Endothelial cell of umbilical vein (primary cell): ENCODE measurements at places on chromosomes 4 and X. TPM values are rescaled to one million over a fixed set of nuclear protein-coding genes. Genes with fewer than 3 reads are reported as not detected.

MYL5 gene
- polyA plus RNA-seq: 12.3 and 14.2 TPM in 2 replicates

ADH1B gene
- not detected in 2 replicates for polyA plus RNA-seq

SH3RF1 gene
- polyA plus RNA-seq: 16.2 and 16.7 TPM in 2 replicates

CHST7 gene
- polyA plus RNA-seq: 4.5 and 5.2 TPM in 2 replicates

ANKRD50 gene
- 19.7 and 24.5 TPM in 2 replicates for polyA plus RNA-seq

UGT2A1 gene
- polyA plus RNA-seq: 0.04 and 0.11 TPM in 2 replicates

DNA sequence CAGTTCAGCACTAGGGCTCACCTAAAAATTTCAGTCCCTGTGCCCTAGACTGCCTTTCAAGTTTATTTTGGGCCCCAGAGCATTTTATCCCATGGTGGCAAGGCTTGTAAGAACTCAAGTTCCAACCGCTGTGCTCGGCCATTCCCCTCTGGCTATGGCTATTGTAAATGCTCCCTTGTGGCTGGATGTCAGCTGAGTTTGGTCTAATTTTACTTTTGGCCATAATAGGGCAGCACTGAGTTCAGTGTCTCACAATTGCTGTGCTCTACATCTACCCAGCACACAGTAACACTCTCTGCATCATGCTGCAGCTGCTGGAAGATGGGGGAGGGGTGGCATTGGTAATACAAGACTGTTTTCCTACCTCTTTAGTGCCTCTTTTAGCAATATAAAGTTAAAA, 210.8 kb upstream of the IRS4 start:
- no peaks in the 10 kb centered on the region for H3K36me3 ChIP-seq
- H3K27me3 ChIP-seq: no peaks in the 10 kb centered on the region
- no peak for DNase-seq

DNA sequence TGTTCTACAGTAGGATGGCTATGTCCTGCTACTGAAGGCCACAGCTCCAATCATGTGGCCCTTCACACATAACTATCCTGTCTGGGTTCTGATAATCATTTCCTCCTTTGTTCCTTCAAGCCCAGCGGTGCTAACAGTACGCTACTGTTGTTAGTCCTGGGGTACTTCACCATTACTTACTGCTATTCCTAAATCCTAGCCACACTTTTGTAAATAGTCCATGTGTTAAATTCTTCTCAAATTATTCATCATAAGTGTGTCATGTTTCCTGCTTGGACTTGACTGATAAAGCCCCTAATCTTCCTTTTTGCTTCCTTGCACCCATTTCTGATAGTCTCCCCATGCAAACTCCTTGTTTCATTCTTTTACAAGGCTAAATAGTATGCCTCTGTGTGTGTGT, 332.6 kb downstream of the FGF13 start:
- DNase-seq: no peak
- H3K4me1 ChIP-seq: no peaks in the 10 kb centered on the region
- no peaks in the 10 kb centered on the region for H3K36me3 ChIP-seq
- no peak overlapping the region for H3K4me3 ChIP-seq
- H3K27ac ChIP-seq: no peak overlapping the region
- no peaks in the 10 kb centered on the region for H3K27me3 ChIP-seq

- no peaks in the 10 kb centered on the region for H3K36me3 ChIP-seq
- peak overlapping the region; percentile 9 for H3K27ac ChIP-seq
- peaks cover 16% of the 10 kb centered on the region for H3K4me1 ChIP-seq
- no peak overlapping the region for H3K4me3 ChIP-seq
- no peaks in the 10 kb centered on the region for H3K27me3 ChIP-seq
- DNase-seq: peak; percentile 6
These were observed 265.2 kb upstream of the BOD1L1 start for GRCh38 chr4:13892739-13893105.

DNA sequence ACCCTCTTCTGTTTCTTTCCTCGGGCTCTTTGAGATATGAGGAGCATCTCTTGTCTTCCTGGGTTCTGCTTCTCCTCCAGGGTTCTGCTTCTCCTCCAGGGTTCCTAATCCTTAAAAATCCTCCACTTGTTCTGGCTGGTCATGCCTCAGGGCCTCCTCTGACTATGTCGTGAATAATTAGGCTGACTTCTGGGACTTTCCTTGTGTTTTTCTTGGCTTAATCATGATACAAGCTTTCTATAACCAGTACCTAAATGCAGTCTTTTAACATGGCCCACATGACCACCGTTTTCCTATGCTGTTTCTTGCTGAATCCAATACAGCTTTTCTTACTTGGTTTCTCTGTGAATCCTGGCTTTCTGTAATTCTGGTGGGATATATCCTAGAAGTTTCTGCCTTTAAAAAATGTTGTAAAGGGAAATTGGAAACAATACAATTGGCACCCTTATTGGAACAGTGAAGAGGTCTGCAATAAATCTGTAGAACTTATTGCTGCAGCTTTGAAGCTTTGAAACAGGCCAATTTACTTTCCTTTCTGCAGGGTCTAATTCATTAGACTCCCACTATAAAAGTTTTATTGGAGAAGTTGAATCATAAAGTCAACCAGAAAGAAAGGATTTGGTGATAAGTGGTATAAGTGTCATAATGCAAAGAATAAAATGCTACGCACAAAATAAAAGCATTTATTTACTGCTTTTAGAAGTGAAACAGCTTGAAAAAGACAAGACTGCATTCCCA, 213.1 kb downstream of the UGT8 start:
- H3K27me3 ChIP-seq: no peaks in the 10 kb centered on the region
- no peak overlapping the region for H3K4me3 ChIP-seq
- DNase-seq: no peak

DNA sequence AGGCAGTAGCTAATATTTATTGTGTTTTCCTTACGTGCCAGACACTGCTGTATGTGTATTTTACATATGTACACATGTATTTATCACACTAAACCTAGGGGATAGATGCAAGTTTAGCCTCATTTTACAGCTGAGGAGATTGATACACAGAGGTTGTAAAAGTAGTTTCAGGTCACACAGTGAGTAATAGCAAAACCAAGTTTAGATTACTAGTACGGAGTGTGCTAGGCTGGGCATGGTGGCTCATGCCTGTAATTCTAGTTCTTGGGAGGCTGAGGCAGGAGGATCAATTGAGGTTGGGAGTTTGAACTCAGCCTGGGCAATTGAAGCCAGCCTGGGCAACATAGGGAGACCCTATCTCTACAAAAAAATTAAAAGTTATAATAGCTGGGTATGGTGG, 701.1 kb upstream of the ATOH1 start:
- no peak overlapping the region for H3K27ac ChIP-seq
- no peak for DNase-seq
- H3K27me3 ChIP-seq: no peaks in the 10 kb centered on the region

DNA sequence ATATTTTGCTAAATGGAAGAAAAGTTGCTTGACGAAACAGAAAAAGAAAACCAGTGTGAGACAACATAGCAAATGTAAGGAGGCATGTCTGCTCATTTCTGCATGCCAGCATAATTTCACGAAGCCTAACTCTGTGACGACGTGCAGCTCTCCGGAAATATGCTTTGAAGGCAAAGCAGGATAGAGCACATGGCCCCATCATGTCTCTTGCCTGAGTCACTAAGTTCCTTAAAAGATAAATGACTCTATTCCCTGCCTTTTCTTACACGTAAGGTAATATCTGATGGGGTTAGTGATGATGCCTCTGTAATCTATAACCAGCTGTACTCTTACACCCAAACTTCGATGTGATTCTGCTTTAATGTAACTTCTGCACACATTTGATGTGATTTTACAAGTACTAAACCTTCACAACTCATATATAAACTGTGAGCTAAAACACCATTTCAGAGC, 64.5 kb downstream of the ANXA3 start:
- no peaks in the 10 kb centered on the region for H3K27me3 ChIP-seq
- no peaks in the 10 kb centered on the region for H3K36me3 ChIP-seq
- no peaks in the 10 kb centered on the region for H3K4me1 ChIP-seq
- no peak overlapping the region for H3K27ac ChIP-seq
- DNase-seq: no peak
- H3K4me3 ChIP-seq: no peak overlapping the region

DNA sequence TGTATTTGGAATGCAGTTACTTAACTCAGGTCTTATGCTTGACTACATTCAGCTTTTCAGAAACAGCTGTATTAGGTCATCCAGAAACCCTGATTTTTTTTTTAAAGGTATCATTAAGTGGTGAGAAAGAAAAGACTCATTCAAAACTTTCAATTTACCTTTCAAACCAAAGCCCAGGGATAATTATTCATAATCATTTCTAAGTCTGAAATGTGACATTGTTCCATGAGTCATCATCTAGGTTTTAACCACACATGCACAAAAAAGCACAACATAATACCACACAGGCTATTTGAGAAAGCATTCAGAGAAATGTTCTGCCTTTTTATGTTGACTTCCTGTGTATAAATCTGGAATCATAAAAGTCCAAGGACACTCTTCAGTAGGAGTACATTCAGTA, 288.2 kb downstream of the IL1RAPL2 start:
- no peaks in the 10 kb centered on the region for H3K27me3 ChIP-seq
- no peaks in the 10 kb centered on the region for H3K4me1 ChIP-seq
- H3K36me3 ChIP-seq: no peaks in the 10 kb centered on the region
- DNase-seq: no peak
- no peak overlapping the region for H3K4me3 ChIP-seq

DNA sequence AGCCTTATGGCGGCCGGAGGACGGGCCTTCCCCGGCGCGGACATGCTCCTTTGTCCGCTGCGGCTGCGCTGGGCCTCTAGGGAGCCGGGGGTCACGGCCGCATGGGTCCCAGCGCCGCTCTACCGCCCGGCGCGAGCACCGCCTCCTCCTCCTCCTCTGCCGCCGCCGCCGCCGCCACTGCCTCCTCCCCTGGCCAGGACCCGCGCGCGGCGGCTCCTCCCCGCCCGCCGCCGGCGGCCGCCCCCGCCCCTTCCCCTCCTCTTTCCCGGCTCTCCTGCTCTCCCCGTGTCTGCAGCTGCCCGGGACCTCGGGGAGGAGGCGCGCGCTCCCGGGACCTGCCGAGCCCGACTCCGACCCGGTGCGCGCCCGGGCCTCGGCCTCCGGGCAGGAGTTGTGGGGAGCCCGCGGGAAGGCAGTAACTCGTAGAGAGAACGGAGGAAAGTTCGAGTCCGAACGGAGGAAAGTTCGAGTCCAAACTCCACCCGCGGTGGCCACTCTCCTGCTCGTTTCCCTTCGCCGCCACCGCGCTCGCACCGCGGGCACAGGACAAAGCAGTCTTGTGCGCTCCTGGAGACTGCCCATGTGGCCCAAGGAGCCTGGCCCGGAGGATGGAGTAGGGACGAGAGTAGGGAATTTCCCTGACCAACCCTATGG, at the start of gene ADGRA3:
TSS of gene ADGRA3 (minus strand) at position 179 of the 654 bp plus-strand sequence. CDS start 282 bp downstream, outside the sequence.
- H3K27ac ChIP-seq: peak within 1 kb of the TSS; percentile 4
- no peaks in the 10 kb centered on the region for H3K36me3 ChIP-seq
- DNase-seq: peak; percentile 81
